Karpas-422 (cell line): ENCODE measurements at places on chromosomes 11 and 22.

DNA sequence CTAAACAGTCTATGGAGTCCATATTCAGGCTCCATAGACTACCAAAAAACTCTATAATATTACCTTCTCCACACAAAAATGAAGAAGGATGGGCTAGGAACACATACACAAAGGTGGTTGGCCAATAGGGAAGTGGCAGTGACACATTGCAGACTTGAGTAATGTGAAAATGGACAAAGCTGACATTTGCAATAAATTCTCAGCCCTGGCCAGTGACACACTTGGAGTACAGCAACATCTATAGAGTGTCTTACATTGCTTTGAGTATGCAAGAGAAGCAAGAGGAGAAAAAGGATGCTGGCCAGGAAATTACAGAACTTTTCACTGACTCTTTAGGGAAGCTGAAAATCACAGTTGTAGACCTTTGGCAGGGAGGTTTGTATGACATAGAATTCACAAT, 7.3 kb upstream of the OR52W1 start:
- no peak for DNase-seq

DNA sequence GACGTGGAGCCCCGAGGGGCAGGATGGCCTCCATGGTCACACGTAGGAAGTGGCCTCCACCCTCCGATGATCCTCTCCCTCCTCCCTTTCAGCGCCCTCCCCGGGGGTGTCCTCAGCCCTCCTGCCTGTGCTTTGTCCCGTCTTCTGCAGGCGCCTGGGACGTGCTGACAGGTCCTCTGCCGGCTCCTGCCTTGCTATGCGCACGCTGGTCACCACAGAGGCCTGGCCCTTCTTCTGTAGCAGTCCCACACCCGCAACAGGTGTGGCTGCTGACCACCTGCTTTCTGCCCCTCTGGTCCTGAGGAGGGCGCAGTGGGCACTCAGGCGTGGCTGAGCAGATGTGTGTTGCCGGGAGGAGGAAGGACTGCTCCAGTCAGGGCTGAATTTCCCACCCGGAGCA, 27.7 kb upstream of the PPP6R3 start:
- DNase-seq, result no peak

GRCh38 chr11:72012897-72013721, 14.4 kb downstream of the IL18BP start:
- no peak for DNase-seq

- no peak for DNase-seq
Observed at GRCh38 chr11:7640816-7641215, 32.5 kb downstream of the CYB5R2 start.

- DNase-seq, result no peak
Observed at GRCh38 chr11:39932966-39933365, 1526.5 kb downstream of the LRRC4C start.

- DNase-seq, result no peak
Observed at GRCh38 chr11:128731041-128731663, 37.3 kb downstream of the FLI1 start.

- peak; percentile 19 for DNase-seq
Observed at GRCh38 chr11:15726893-15727519, 612.3 kb downstream of the INSC start.

GRCh38 chr11:131136486-131136885, 220.2 kb upstream of the SNX19 start:
- no peak for DNase-seq

- DNase-seq, result no peak
Observed at GRCh38 chr11:26330262-26330661, 1.7 kb upstream of the ANO3 start.

DNA sequence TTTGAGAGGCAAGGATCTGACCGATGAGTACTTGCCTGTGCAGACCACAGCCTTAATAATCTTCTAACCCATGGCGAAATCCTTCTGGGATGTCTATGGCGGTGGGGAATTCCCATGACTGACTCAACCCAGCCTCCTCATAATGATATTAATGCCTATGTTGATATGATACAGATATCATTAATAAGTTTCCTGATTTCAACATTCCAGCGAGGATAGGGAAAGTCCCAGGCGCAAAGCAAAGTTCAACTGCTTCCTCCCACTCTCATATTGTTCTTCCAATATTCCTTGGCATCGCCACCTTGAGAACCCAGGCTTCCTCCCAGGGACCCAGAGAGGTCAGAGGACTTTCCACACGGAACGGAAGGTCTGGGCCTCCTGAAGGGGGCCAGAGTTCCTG, 110.3 kb upstream of the TMEM45B start:
- DNase-seq, result no peak

DNA sequence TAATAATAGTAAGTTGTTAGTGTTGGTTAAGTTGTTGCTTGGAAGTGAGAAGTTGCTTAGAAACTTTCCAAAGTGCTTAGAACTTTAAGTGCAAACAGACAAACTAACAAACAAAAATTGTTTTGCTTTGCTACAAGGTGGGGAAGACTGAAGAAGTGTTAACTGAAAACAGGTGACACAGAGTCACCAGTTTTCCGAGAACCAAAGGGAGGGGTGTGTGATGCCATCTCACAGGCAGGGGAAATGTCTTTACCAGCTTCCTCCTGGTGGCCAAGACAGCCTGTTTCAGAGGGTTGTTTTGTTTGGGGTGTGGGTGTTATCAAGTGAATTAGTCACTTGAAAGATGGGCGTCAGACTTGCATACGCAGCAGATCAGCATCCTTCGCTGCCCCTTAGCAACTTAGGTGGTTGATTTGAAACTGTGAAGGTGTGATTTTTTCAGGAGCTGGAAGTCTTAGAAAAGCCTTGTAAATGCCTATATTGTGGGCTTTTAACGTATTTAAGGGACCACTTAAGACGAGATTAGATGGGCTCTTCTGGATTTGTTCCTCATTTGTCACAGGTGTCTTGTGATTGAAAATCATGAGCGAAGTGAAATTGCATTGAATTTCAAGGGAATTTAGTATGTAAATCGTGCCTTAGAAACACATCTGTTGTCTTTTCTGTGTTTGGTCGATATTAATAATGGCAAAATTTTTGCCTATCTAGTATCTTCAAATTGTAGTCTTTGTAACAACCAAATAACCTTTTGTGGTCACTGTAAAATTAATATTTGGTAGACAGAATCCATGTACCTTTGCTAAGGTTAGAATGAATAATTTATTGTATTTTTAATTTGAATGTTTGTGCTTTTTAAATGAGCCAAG, 2.7 kb downstream of the NEAT1 start:
- peak; percentile 88 for DNase-seq

GRCh38 chr22:49052023-49052538, 775.6 kb downstream of the BRD1 start:
- no peak for DNase-seq

DNA sequence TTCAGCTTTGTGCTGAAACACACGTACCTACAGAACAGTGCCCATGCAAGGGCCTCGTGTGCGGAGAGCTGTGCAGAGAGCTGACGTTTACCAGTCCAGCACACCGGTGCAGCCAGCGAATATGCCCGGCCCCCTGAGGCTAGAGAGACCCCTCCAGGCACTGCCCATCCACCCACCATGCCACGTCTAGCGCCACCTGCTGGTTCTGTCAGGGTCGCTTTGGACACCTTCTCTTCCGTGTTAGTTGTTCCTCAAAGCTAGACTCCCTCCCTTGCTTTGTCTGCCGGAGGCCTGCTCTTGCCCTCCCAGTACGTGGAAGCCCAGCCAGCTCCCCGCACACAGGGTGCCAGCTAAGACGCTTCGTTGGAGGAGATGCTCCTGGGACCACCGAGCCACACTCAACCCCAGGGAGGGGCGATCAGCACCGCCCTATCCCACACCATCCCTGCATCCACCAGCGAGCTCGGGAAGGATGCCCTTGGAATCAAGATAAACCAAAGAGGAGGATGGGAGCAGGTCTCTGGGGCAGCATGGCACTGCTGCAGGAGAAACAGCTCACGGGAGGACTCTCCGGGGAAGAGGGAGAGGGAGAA, 43.4 kb downstream of the CPT1A start:
- DNase-seq, result peak; percentile 78
